Vagina (tissue), 2 donors: ENCODE measurements at places on chromosomes 1 and 21.

- H3K27me3 ChIP-seq, result no peaks in the 10 kb centered on the region
- H3K27ac ChIP-seq, result peak overlapping the region; percentile 78
- no peaks in the 10 kb centered on the region for H3K36me3 ChIP-seq
- H3K4me1 ChIP-seq, result peaks cover 34% of the 10 kb centered on the region
These were observed 53.8 kb downstream of the IER5 start for GRCh38 chr1:181142096-181142958.

- H3K4me3 ChIP-seq, result no peak overlapping the region
- H3K27ac ChIP-seq, result no peak overlapping the region
- H3K27me3 ChIP-seq, result no peaks in the 10 kb centered on the region
- DNase-seq, result no peak
- no peaks in the 10 kb centered on the region for H3K36me3 ChIP-seq
These were observed 56.1 kb downstream of the ATP2B4 start for GRCh38 chr1:203682473-203683383.

- no peaks in the 10 kb centered on the region for H3K4me1 ChIP-seq
- DNase-seq, result no peak
- H3K27ac ChIP-seq, result no peak overlapping the region
- no peaks in the 10 kb centered on the region for H3K27me3 ChIP-seq
These were observed 121.9 kb downstream of the PTPRU start for GRCh38 chr1:29358183-29358582.

GRCh38 chr1:234721476-234722269, 111.7 kb upstream of the IRF2BP2 start:
- H3K27me3 ChIP-seq, result no peaks in the 10 kb centered on the region
- DNase-seq, result no peak
- no peaks in the 10 kb centered on the region for H3K36me3 ChIP-seq
- peaks cover 73% of the 10 kb centered on the region for H3K4me1 ChIP-seq
- peak overlapping the region; percentile 91 for H3K27ac ChIP-seq

- no peaks in the 10 kb centered on the region for H3K4me1 ChIP-seq
- no peak overlapping the region for H3K4me3 ChIP-seq
- H3K36me3 ChIP-seq, result no peaks in the 10 kb centered on the region
- no peaks in the 10 kb centered on the region for H3K27me3 ChIP-seq
- no peak overlapping the region for H3K27ac ChIP-seq
These were observed 65.6 kb downstream of the UCHL5 start for GRCh38 chr1:192993426-192994085.

- DNase-seq, result no peak
- no peaks in the 10 kb centered on the region for H3K4me1 ChIP-seq
- H3K4me3 ChIP-seq, result no peak overlapping the region
- no peaks in the 10 kb centered on the region for H3K27me3 ChIP-seq
- no peaks in the 10 kb centered on the region for H3K36me3 ChIP-seq
- H3K27ac ChIP-seq, result no peak overlapping the region
These were observed 123.2 kb downstream of the NTNG1 start for GRCh38 chr1:107264007-107264406.
